ENCODE measurements at places on chromosomes 6 and 20.

- DNase-seq: peak; percentile 92
Measured at GRCh38 chr6:27133281-27134227, 113.9 kb upstream of the PRSS16 start.

- DNase-seq: peak; percentile 97
Measured at GRCh38 chr20:53922901-53923314, 147.5 kb downstream of the BCAS1 start.

DNA sequence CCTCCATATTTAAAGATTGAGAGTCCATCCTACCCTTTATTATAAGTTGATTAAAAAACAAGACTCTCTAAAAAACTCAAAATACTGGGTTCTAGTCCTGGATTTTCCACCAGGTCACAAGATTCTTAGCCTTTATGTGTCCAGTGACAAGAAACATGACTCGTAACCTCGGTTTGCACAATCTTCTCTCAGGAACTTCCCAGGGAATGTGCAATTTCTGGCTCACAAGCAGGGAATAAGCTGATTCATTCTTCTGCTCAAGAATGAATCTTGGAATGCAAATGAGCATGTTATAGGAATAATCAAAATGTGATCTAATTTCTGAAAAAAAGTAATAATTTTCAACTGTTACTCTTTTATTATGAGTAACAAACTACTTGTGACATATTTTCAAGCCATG, 45.1 kb downstream of the OGFRL1 start:
- no peak for DNase-seq

- no peak for DNase-seq
Measured at GRCh38 chr6:56655249-56655648, 12.6 kb upstream of the DST start.

DNA sequence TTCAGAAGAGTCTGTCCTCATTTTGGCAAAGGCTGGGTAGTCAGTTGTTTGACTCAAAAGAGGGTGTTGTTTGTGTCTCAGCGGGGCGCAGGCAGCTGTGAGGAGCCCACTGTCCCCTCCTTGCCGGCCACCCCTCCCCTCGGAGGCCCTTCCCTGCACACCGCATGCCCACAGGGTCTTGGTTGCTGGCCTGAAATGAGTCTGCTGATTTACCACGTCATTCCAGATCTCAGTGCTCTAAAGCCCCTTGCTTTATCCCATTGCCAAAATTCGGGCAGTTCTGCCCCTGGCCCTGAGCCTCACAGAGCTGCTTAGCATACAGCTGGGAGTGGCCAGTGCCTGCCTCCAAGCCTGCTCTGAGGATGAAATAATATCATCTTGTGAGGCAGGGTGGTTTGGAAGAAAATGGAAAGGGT, 220.7 kb downstream of the UST start:
- DNase-seq: no peak

- DNase-seq: no peak
Measured at GRCh38 chr20:24868959-24869358, 80.1 kb upstream of the CST7 start.

DNA sequence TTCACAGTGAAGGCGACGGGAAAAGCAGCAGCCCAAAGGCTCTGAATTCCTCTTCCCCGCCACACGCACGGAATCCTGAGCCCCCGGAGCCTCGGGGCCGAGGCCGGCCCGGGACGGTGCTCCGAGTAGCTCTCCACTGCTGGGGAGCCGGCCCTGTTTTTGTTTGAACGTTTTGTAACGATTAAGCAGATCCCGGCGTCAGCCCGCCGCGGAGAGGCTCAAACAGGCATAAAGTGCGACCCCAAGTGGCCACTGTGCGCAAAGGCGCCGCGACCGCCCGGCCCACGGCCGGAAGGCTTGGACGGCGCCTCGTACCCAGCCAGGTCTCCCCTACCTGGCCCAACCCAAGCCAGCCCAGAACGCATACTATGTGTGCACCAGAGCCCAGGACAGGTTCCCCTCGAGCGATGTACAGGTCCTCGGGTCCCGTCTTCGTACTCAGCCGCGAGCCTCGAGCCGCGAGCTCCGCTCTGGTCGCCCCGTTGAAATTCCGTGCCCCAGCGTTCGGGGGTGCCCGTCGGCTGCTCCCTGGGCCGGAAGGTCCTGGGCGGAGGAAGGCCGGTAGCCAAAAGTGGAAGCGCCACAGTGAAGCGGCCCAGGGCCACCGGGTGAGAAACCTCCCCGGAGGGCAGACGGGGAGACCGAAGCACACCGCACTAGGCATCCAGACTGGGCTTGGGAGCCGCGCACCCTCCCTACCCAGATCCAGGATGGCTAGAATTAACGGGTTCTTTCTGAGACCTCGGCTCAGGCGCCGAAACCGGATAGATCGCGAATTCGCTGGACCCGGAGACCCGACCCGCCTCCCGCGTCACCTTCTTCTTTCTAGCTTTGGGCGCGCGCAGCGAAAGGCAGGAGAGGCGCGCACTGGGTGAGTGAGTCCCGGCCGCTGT, 1.2 kb upstream of the MAFB start:
- DNase-seq: peak; percentile 88

DNA sequence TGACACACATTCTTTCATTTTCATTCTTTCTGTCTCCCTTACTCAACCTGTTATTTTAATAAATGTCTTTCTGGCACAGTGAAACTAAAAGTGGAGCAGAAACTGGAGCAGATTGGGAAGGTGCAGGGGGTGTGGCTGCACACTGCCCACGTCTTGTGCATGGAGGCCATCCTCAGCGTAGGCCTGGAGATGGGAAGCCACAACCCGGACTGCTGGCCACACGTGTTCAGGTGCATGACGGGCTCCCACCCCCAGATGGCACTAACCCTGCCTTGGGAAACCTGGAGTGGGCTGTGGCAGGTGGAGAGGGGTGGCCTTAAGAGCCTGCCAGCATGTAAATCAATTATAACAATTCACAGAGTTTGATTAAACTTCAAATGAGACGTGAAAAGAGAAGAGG, 71.4 kb upstream of the PBOV1 start:
- peak; percentile 32 for DNase-seq

DNA sequence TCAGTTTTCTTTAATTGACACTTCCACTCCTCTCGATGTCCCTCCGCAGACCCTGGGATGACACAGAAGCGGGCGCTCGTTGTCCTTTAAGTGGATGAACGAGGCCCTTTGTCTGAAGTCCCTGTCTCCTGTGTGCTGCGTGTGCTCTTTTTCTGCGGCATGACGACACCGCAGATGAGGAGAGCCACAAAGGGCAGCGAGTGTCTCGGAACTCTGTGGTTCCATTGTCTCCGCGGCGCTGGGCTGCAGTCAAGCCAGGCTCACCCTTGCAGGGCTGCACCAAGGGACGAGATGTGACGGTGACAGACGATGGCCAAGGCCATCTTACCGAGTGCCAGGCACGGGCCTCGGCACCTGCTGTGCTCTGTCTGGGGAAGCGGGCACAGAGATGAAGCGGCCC, 10.6 kb downstream of the PRR18 start:
- DNase-seq: no peak

- DNase-seq: no peak
Measured at GRCh38 chr6:136153707-136154375, 96.3 kb downstream of the MTFR2 start.

- peak; percentile 52 for DNase-seq
Measured at GRCh38 chr20:38726804-38727606, 2.7 kb downstream of the SLC32A1 start.

- DNase-seq: no peak
Measured at GRCh38 chr20:44091026-44091425, 96.0 kb downstream of the JPH2 start.

- DNase-seq: no peak
Measured at GRCh38 chr6:88174906-88175305, 8.8 kb upstream of the CNR1 start.

- peak; percentile 55 for DNase-seq
Measured at GRCh38 chr6:40894962-40895799, 143.8 kb downstream of the UNC5CL start.

GRCh38 chr6:113513086-113513485, 344.1 kb upstream of the MARCKS start:
- DNase-seq: no peak

DNA sequence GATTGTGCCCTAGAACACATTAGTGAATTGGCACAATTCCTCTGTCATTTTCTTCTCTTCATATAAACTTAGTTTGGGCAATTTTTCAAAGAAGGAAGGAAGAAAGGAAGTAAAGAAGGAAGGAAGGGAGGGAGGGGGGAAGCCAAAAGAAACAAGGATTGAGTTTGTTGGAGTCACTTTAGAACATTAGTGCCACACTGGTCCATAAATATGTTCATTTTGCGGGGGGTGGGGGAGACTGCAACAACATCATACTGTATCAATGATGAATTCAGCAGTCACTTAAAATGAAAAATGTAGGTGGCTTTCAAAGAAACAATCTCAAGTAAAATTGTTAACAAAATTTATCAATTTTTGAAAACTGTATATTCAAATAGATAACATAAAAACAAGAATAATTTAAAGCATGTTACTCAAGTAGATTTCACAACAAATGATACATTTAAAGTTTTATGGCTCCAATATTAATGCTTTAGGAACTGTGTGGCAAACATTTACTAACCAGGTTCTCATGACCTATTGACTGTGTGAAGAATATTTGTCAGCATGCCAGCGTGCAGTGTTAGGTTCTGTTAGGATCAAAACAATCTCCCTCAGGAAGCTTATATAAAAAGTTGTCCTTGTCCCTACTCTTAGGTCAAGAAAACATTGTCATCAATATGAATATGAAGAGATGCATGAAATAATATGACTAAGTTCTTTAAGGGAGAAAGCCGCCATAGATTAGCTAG, 208.1 kb upstream of the AGPAT4 start:
- no peak for DNase-seq

DNA sequence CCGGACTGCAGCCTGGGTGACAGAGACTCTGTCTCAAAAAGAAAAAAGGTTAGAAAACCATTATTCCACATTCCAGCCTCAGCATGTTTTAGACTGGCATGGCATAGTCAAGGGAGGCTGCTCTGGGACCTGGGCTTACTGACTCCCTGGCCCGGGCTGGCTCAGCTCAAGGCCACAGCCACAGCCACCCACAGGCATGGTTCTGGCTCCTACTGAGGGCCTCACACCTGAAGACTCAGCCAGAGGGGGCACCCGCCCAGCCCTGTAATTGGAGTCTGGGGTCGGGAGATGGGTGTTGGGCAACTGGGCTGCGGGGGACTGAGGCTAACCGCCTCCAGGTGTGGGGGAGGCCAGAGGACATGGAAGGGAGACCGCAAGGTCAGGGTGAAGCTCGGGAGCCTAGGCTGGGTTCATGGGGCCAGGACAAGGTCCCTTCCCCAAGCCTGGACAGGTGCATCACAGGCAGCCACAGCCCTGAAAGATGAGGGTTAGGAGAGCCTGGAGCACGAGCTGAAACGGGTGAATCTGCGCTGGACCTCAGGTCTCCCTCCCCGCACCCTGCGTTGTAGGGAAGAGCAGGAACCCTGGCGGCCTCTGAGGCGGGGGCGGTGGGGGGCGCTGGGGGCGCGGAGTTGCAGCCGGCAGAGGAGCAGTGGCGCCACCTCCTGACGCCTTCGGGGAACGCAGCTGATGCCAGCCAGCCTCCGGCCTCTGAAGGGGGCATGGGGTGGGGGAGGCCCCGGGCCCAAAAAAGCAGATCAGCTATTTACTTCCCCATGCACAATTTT, 67.7 kb upstream of the SRSF6 start:
- peak; percentile 27 for DNase-seq

GRCh38 chr6:1110164-1110563, 201.7 kb upstream of the FOXQ1 start:
- peak; percentile 28 for DNase-seq

DNA sequence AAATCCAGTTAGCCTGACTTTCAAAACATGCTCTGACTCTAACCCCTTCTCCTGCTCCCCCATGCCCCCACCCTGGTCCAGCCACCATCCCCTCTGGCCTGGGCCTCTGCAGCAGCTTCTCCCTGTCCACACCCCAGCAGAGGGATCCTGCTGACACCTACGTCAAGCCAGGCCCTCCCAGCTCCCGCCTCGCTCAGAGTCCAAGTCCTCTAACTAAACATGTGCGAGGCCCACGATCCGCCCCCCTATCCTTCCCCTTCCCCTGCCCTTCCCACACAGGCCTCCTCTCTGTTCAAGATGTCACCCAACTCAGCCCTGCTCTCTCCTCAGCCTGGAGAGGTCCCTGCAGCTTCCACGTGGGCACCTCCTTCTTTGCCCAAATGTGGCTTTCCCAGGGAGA, 33.7 kb downstream of the NFATC2 start:
- DNase-seq: no peak

DNA sequence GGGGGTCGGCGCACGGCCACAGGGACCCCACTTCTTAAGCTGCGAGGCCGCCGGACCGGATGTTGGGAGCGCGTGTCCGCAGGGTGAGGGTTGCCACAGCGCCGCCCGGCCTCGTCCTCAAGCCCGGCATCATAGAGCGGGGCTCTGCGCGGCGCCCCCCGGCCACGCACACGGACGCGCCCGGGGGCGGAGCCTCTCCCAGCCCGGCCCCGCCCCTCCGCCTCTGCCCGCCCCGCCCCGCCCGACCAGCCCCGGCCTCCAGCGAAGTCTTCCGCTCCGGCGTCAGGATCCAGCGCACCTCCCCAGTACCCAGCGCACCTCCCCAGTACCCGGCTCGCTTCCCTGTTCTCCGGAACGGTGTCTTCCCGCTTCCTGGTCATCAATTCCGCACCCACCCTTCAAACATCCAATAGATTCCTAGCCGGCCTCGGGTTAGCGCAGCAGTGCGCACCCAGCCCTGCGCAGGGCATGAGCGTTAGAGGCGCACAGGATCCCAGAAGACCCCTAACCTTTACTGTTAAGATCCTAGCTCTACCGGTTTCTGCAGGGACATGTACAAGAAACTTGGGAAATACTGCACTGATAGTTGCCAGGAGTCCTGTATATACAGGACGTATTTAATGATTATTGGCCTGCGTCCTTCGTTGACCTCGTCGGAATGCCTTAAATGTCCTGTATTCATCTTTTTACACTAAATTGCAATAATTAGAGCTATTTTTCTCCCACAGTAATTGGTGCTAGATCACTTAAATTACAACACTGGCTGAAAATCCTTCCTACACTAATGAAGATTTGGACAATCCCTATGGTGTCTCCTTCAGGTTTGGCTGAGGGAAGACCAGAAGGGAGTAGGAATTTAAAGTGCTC, 535 bp upstream of the DNAAF9 start:
- DNase-seq: peak; percentile 86

- DNase-seq: peak; percentile 74
Measured at GRCh38 chr6:45896783-45897441, 118.7 kb downstream of the CLIC5 start.

DNA sequence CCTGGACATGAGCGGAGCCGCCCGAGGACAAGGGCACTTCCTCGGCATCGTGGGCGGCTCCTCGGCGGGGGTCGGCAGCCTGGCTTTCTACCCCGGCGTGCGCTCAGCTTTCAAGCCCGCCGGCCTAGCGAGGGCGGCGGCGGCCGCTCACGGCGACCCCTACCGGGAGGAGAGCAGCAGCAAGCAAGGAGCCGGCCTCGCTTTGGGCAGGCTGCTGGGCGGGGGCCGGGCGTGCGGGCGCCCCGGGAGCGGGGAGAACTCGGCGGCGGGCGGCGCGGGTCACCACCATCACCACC, 6.7 kb downstream of the PRDM13 start:
- DNase-seq: no peak

- DNase-seq: no peak
Measured at GRCh38 chr20:63737695-63737944, 1.2 kb downstream of the LIME1 start.

DNA sequence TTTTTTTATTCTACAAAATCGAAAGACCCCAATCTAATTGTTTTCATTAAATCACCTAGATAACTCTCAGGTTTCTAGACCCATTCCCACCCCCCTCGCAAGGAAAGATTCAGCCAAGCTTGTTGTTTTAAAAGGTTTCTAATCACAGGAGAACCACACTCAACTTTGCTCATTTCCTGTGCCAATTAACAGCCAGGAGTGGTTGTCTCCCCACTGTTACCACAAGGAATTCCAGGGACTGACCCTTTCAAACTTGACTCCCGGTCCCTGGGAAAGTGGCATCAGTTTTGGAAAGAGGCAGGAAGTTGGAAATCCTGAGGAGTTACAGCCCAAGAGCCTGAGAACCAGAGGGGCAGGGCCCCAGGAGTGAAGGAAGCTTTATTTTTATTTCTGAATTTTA, 561.3 kb upstream of the JAG1 start:
- no peak for DNase-seq
